Progenitor cell of endocrine pancreas (in vitro differentiated cells): ENCODE measurements at places on chromosomes 3 and 15.

DNA sequence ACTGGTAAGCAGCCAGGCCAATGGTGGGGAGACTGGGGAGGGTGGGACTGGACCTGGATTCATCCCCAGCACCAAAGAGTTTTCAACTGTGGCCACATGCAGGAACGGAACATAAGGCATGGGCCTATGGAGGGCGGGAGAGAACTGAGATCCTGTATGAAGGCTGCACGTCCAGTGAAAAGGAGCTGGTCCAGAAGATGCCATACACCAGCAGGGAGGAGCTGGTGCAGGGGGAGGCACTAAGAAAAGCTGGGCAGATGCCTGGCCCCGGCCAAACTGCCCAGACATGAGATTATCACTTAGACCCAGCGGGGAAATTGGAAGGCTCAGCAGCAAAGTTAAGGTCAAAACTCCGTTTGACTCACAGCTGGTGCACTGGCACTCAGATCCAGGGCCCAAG lies 58.1 kb upstream of the MCF2L2 start:
- no peak for DNase-seq

DNA sequence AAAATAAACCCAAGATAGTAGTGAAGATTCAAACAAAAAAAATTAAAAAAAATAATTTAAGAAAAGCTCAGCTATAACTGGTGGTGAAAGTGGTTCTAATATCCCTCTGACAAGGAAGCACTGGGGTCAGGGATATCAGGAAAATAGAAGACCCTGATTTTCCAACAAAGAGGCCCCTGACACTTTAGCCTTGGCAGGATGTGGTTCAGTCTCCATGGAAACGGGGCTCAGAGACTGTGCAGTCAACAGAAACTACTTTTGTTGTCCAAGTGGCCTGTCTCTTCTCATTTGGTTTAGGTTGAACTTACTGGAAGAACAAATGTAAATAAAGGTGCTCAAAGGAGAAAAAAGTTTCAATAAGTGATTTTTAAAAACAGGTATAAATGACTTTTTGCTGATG lies 27.2 kb downstream of the INTS14 start:
- no peak for DNase-seq

DNA sequence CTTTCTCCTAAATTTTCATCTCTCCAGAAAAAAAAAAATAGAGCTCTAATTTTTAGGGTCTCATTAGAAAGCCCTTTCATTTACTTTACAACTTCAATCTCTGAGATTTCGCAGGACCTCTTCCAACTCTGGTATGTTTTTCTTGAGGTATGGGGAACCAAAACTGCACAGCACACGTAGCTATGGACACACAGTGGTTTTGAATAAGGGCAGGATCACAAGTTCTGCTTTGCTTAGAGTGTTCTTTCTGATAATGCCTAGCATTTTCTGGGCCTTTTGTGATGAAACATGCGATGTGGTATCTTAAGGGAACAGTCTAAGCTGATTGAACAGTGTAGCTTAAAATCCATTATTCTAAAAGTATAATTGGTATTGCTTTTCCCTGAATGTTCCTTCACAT lies 25.3 kb downstream of the ZNF592 start:
- DNase-seq, result no peak

GRCh38 chr15:52303093-52303772 lies 7.6 kb upstream of the MYO5C start:
- DNase-seq, result no peak

DNA sequence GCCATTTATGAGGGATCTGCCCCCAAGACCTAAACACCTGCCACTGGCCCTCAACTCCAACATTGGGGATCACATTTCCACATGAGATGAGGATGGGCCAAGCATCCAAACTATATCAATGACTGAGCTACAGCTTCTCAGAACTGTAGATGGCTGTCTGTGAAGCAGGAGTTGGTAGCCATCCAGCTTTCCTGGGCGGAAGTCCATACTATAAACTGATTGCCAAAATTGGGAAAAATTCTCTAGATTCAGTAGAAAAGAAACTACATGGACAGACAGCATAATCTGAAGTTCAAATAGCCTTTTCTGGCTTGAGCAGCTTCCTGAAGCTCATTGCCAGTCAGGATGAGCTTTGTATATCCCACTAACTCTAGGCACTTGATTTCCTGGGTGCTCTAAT lies 214.7 kb upstream of the ZBTB20 start:
- no peak for DNase-seq

DNA sequence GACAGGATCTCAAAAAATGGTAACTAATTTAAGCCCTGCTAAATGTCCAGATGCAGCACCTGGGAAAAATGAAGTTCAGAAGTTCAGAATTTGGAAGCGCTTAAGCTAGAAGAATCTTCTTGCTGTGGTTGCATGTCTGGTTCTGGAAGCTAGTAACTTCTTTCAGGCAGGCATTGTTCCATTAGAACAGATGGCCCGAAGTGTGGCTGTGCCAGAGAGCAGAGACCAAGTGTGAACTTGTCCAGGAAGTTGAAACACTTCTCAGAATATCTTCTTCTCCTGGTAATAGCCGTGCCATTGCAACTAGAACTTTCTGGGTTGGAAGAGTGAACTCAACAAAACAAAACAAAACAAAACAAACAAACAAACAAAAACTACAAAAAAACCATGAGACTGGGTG lies 80.0 kb downstream of the MITF start:
- no peak for DNase-seq

GRCh38 chr15:57649138-57649537 lies 57.4 kb upstream of the POLR2M start:
- no peak for DNase-seq
